ENCODE measurements at places on chromosomes 3 and 15.

DNA sequence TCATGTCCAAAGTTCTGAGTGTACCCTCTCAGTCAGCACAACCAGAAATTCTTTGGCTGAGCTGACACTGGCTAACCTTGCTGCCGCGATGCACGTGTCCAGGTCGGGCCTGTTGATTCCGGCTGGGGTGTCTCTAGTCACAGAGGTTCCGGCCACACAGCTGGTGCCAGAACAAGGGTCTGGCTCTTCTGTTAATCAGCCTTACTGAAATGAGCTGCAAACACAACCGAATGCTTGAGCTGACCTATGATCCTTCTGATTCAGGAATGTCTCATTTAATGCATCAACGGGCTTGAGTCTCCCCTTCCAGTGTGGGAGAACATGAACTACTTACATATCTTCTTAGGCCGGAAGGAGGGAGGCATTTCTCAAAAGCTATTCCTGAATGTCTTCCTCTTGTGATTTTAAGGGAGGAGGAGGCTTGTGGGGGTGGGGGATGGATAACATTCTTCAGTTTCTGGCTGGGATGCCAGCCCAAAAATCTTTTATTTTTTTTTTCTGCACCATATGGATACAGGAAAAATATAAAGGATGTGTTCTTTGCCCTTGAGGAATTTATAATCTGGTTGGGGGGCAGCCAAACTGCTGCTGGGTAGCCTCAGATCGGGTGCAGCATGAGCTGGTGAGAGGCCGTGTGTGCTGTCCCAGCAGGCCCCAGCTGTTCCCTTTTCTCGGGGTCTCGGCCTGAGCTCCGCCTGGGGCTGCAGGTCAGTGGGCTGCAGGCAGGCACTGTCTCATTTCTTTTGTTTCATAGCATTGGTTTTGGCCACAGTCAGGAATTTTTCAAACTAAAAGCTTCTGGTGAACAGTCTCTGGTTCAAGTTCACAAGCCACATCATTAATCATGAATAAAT is 319.1 kb upstream of the TBL1XR1 start:
- DNase-seq = no peak

DNA sequence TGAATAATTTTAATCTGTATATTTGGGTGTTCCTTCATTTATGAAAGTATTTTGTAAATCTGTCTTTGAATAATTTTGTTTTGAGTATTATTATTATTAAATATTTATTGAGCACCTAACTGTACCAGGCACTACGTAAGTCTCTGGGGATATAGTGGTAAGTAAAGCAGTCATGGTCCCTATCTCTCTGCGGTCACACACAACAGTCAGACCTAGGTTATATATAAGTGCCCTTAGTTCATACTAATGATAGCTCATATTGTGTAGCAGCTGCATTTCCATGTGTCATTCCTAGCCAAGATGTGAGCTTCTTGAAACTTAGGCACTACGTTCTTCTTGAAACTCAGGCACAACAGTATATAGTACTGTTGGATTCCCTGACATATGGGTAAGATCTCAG is 12.4 kb downstream of the NKTR start:
- no peak for DNase-seq

- no peak for DNase-seq
Observed at GRCh38 chr15:69223083-69223813, 62.8 kb downstream of the GLCE start.

DNA sequence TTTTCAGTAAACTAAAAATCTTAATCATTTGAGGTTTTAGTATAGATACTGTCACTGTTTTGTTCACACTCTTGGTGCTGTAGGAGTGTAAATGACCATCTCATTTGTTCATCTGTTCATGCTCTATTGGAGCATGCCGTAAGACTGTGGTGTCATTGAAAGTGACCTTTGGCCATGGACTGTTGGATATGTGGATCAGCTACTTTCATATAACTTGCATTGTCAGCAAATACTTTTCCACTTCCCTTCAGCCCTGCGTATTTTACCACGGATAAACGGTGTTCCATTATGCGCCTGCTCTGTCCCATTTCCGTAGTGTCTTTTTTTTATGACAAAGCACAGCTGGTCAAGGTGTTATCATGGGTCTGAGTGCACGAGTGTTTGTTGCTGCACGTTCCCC is 32.6 kb upstream of the SENP5 start:
- no peak for DNase-seq

GRCh38 chr3:141006344-141006743 is 44.8 kb upstream of the SPSB4 start:
- no peak for DNase-seq

DNA sequence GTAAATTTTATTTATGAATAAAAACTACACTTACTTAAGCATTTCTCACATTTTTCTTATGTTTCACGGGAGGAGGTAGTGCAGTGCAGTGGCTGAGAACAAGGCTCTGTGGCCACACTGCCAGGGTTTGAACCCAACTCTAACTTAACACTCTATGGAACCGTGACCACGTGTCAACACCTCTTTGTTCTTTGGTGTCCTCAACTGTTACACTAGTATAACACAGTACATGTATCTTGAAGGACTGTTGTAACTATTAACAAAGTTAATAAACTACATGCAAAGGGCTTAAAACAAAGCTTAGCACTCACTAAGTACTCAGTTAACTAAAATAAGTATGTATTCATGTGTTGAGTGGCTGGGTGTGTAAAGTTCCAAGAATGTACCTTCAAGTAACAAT is 19.5 kb downstream of the CD47 start:
- DNase-seq = no peak

All from spinal cord (tissue), 10 donors.